ENCODE measurements at places on chromosomes 7 and 10.

GRCh38 chr10:81026591-81026990 is 488.9 kb downstream of the SH2D4B start:
- no peak for DNase-seq

- DNase-seq = no peak
Observed at GRCh38 chr10:7033031-7033430, 377.8 kb downstream of the SFMBT2 start.

- no peak for DNase-seq
Observed at GRCh38 chr10:88103576-88103975, 240.2 kb downstream of the PTEN start.

DNA sequence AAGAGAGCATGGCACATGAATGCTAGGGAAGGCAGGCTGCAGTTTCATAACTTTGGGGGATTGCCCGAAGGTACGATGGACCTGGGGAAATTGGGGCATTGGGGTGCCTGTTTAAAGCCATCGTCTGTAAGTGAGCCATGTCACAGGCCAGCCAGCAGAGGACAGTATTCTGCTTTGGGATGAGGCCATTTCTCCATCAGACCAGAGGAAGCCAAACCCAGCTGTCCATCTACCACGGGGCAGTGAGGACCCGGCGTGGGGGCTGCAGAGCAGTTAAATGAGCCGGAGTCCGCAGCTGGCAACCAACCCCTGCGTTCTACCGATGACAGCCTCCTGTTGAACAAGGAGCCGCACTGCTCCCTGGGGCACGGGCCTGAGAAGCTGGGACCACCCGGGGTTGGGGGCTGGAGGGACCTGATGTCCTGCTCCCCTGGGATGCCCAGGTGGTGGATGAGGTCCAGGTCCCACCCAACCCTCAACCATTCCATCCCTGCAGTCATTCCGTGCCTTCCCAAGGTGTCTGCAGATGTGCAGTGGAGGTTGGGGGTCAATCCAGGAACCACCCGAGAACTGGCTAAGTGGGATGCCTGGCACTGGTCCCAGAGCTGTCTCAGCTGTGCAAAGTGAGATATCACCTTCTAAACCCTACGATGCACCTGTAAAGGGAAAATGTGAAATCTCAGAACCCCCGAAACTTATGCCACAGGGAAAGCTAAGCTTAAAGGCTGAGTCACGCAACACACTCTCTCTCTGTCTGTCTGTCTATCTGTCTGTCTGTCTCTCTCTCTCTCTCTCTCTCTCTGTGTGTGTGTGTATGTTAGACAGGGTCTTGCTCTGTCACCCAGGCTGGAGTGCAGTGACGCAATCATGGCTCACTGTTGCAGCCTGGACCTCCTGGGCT is 12.1 kb upstream of the RHBDD2 start:
- DNase-seq = no peak

DNA sequence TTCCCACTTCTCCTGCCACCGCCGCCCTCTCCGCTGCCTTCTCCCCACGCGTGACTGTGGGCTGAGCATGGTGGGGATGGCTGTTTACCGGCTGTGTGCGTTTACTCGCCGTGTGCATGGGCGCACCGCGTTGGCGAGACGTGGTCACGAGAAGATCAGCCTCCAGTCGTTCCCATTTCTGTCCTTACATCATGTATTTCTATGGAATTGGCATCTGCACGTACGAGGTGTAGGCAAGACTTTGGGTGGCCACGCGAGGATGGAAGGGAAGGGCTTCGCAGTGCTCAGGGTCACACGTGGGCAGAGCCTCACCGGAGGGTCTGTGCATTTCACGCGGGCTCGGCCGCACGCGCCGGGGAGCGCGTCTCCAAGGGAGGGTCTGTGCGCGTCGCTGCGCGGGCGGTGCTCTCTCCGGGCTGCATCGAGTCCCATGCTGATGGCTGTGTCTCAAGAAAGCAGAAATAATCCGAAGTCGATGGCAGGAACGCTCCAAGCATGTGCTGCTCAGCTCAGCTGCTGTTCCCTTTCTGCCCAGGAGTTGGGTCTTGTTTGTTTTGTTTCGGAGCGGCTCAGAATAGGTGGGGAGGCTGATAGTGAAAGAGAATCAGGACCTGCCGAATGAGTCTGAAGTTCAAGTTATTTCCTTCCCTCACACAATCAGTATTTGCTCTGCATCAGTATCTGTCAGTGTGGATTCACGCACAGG is 973 bp downstream of the CAMK1D start:
- no peak for DNase-seq

GRCh38 chr7:150621376-150621775 is 10.8 kb downstream of the GIMAP6 start:
- no peak for DNase-seq

DNA sequence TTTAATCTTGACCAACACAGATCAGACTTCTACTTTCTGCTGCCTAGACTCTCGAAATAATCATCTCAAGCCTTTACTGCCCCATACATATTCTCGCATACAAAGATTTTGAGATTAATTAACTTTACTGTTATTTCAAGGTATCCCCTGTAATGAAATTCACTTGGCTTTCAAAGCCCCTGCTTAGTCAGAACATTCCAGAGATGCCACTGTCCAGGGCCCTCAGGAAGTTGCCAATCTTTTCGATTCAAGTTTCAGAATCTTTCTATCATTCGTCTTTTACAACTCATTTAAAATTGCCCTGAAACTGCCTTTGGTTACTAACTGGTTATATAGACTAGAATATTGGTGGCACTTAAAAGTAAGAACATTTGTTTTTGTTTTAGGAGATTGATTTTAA is 320.2 kb downstream of the CDK14 start:
- DNase-seq = no peak

DNA sequence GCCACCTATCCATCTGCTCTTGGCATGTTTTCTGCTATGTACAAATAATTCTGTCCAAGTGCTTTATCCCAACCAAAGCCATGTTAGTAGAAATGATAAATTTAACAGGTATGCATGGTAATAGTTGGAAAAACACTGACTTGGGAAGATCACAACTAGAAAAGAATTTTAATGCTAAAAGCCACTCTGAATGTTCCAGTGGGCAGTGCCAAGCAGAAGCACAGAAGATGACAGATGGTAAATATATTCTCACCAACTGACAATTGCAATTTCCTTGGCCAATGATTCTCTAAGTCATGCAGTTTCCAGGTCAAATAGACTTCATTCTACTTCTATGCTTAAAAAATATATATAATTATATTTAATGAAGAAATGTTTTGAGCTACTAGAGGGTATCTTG is 83.6 kb upstream of the SEMA3C start:
- DNase-seq = no peak

GRCh38 chr10:120460186-120460585 is 3.2 kb downstream of the PLPP4 start:
- no peak for DNase-seq

DNA sequence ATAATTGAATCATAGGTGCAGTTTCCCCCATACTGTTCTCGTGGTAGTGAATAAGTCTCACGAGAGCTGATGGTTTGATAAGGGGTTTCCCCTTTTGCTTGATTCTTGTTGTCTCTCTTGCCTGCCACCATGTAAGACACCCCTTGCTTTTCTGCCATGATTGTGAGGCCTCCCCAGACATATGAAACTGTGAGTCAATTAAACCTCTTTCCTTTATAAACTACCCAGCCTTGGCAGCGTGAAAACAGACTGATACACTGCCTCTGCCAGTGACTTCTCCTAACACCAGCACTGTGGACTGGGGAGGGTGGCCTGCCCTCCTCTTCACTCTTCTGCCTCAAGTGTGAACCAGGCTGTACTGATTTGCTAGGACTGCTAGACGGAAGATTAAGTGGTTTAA is 108.6 kb downstream of the RAB11FIP2 start:
- no peak for DNase-seq

GRCh38 chr7:26784118-26784517 is 80.3 kb downstream of the SKAP2 start:
- no peak for DNase-seq

- DNase-seq = no peak
Observed at GRCh38 chr10:119619215-119619614, 22.5 kb upstream of the TIAL1 start.
